Frontal cortex (tissue), 4 donors: ENCODE measurements at places on chromosomes 16 and 17. TPM values are rescaled to one million over a fixed set of nuclear protein-coding genes. Genes with fewer than 3 reads are reported as not detected.

DHRS7C gene
- not detected for total RNA-seq

TAC4 gene
- total RNA-seq = not detected

RNF112 gene
- 26.1 TPM for total RNA-seq

PLXDC1 gene
- 9.8 TPM for total RNA-seq

EPN3 gene
- total RNA-seq = 0.41 TPM

KRTAP16-1 gene
- not detected for total RNA-seq

IRX6 gene
- under 0.01 TPM for total RNA-seq

SCNN1G gene
- 0.82 TPM for total RNA-seq

CD300A gene
- total RNA-seq = 2.4 TPM

MAP3K14 gene
- 0.82 TPM for total RNA-seq

SPNS2 gene
- total RNA-seq = 11.0 TPM

HIC1 gene
- total RNA-seq = 3.3 TPM

ZP2 gene
- not detected for total RNA-seq

CSH2 gene
- total RNA-seq = not detected

TMEM100 gene
- 3.3 TPM for total RNA-seq

GUCY2D gene
- total RNA-seq = under 0.01 TPM

CDRT15 gene
- total RNA-seq = not detected

PPP1R27 gene
- total RNA-seq = not detected

TNFRSF12A gene
- 0.82 TPM for total RNA-seq

DNAH17 gene
- total RNA-seq = under 0.01 TPM

IL21R gene
- 0.41 TPM for total RNA-seq

KRT20 gene
- total RNA-seq = not detected

GAST gene
- total RNA-seq = not detected

ARHGAP44 gene
- total RNA-seq = 18.3 TPM

TMEM204 gene
- total RNA-seq = 3.7 TPM

CCL17 gene
- total RNA-seq = not detected
